ENCODE measurements at places on chromosomes 4 and X.

- no peak for DNase-seq
Observed at GRCh38 chrX:110401135-110401534, 42.5 kb downstream of the RTL9 start.

DNA sequence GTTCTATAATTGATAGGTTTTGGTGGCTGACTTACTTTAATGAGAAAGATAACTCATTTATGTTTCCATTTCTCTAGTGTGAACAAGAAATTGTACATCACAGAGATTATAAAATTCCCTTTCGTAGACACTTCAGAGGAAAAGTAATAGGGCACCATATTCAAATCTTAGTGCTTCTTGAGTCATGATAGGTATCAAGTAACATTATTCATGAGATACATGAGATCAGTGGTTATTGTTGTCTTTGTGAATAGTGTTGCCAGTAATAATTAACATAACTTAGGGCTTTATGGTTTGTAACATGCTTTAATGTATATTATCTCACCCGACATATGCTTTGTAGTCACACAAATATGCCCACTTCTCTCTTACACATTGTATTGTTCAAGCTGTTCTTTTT, 73.7 kb upstream of the IL15 start:
- no peak for DNase-seq

DNA sequence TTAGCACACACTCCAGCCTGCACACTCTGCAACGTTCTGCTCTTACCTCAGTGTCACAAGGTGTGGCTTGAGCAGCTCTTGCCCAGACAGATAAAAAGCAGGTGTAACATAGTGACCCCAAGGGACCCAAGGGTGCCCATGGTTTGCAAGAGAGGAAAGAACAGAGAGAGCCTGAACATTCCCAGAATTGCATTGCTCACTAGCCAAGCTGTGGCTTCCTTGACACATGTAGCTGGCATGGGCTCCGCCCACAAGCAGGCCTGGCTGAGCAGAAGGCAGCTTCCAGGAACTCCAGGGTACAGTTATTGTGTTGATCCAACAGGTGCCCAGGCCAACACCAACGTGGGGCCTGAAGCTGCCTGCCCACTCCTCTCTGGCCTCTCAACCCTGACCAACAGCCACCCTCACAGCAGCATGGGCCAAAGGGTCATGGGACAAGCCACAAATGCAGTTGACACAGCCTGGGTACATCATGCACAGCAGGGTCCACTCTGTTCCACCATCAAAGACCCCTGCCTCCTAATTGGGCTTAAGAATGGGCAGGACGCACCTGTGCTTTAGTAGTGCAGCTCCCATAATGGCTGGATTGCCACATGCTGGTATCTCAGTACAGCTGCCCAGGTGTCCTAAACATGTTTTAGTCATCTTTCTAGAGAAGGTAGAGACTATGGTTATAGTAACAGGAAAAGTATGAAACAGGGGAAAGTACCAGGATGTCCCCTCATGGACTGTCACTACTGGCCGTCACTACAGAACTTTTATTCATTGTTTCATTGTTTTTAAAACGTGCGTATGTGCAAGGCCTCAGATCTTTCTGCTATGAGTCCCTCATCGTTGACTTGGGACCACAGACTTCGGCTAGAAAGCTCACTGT, 73.7 kb upstream of the ACSL1 start:
- DNase-seq, result peak; percentile 64

DNA sequence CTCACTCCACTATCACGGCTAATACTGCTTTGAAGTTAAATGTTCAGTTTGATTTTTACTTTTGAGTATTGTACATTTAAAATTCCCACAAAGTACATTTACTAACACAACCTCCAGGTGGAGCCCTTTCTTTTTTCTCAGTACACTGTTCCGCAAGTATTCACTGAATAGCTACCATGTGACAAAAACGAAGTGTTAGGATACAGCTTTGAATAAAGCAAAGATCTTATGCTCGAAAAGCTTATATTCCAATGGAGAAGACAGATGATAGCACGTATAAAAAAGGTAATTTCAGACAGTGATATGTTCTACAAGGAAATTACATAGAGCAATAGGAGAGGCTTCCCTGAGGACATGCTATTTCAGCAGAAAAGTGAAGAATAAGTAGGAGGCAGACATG, 60.7 kb upstream of the ABCG2 start:
- DNase-seq, result peak; percentile 59

- peak; percentile 58 for DNase-seq
Observed at GRCh38 chrX:40439625-40440532, 140.9 kb upstream of the ATP6AP2 start.

DNA sequence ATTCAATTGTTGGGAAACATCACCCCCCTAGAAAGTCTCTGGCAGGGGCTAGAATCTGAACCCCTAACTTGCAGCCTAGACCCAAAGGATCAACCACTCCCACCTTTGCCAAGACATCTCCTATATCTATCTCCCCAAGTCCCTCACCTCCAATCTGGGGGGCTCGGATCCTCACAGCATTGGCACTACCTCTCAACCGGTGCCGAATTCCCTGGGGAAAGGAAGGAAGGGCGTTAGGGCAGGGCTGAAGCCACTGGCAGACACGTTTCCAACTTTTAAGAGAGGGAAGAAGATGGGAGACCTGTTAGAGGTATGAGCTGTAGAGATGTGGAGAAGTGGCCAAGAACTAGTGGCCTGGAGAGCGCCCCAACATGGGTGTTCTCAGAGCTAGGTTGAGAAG, 2.7 kb downstream of the TIMM17B start:
- DNase-seq, result no peak

Data from CD14-positive monocyte (primary cell).